NCI-H460 (cell line): ENCODE measurements at places on chromosomes 1 and 21. TPM values are rescaled to one million over a fixed set of nuclear protein-coding genes. Genes with fewer than 3 reads are reported as not detected.

DNA sequence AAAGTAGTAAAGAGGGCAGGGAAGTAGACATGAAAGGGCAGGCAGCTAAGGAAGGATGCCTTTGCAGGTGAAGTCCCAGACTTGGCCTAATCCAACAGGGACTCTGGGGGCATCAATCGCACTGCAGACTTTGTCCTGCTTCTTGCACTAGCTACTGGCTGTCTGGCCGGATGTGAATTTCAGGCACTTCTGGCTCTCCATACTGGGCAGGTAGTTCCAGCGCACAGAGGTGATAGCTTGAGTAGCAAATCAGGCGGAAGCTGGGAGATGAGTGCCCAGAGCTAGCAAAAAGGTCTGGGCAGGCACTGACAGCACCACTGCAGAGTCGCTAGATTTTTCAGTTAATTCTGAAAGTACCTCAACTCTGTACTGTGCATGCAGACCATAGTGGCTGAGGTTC is 997 bp downstream of the RSPH1 start:
- DNase-seq: no peak

Gene FRRS1
- 8.7 and 9.3 TPM in 2 replicates for total RNA-seq

DNA sequence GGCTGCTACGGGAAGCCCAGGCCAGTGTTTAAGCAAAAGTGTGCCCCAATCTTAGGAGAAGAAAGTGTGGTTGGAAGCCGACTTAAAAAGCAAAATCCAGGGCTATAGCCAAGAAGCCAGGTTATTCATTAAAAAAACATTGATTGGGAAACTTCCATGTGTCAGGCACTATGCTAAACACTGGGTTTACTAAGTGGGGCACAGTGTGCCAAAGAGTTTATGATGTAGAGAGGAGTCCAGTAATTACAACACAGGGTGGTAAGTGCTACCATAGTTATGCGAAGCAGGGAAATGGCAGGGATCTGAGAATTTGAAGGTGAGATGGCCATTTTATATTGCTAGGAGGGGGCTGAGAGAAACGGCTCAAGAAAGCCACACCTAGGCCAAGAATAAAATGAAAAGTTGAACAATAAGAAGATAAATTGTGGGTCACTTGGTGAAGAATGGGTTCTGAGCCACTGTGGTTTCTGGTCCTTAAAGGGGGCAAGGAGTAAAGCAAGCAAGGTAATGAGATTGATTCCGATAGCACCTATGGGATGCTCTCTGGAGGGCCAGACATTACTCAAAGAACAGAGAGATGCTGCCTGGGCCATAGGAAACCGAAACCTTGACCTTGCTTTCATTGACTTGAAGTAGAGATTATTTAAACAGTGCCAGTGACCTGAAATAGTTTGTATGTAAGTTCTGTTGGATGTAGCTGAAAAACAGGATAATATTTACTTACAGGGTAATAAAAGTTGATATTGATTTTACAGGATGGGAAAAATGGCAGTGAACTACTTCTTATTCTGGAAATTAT is 177.8 kb downstream of the GIPC2 start:
- DNase-seq: no peak

DNA sequence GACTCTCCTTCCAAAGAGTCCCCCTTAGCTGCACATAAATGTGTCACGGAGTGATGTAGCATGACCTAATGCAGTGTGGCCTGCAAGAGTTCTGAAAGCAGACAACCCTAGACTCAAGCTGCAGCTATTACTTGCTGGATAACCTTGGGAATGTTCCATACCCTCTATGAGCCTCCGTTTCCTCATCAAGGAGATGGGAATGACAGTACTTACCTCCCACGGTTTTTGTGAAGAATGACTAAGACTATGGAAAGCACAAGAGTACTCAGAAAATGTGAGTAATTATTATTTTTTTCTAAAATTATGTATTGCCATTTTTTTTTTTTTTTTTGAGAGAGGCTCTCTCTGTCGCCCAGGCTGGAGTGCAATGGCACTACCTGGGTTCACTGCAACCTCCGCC is 3.0 kb downstream of the TTC39A start:
- no peak for DNase-seq

- DNase-seq: no peak
Observed at GRCh38 chr1:208933984-208934525, 649.5 kb upstream of the CAMK1G start.
